NCI-H1436 (cell line): ENCODE measurements at places on chromosomes 1 and 21.

DNA sequence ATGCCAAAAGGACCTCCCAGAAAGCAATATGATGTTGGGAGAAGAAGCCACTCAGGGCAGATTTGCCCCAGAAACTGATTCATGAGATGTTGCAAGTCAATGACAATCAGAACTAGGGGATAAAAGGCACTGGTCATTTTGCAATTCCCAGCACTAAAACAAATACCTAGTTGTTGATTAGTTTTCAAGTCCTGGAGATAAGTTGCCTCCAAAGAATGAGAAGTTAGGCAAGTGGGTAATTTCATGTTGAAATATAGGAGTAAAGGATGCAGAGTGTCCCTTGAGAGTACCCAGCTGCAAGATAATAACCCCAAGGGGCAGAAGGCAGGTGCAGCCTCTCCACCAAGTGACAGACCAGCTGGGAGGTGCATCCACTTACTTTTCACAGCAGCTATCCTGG lies 363.6 kb downstream of the PBX1 start:
- peak; percentile 72 for DNase-seq

GRCh38 chr21:45611939-45612664 lies 31.4 kb upstream of the PCBP3 start:
- no peak for DNase-seq

- DNase-seq, result no peak
Observed at GRCh38 chr21:37408464-37409193, 42.1 kb downstream of the DYRK1A start.

DNA sequence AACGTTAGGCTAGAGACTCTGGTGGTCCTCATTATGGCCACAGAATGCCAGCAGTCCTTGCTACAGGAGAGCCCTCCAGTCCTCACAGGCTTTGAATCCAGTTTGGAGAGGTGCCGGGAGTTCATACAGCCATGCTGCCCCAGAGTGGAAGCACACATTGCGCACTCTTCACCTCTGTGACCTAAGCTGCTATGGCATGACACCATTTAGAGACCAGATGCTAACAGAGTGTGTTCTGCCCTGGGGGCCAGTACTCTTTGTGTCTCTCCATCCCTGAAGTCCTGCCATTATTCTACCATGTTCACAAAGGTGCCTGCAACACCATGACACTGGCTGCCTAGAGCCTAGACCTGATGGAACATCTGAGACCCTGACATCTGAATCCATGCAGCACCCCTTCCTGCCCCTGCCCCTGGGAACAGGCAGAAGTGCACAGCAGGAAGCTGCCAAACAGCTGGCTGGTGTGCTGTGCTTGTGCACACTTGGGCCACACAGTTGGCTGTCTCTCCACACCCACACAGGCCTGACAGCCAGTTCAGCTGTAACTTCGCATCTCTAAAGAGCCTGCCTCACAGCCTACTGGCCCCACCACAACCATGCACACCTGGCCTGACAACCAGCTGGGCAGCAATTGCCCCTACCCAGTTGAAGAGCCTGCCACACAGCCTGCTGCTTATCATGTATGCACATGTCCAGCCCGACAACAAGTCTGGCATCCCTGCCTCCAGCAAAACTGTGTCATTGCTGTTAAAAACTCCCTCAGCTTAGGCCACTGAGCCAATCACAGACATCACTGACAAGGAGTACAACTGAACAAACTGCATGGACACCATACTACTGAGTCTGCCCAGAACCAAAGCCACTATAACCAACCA lies 49.1 kb downstream of the MCOLN2 start:
- DNase-seq, result no peak

DNA sequence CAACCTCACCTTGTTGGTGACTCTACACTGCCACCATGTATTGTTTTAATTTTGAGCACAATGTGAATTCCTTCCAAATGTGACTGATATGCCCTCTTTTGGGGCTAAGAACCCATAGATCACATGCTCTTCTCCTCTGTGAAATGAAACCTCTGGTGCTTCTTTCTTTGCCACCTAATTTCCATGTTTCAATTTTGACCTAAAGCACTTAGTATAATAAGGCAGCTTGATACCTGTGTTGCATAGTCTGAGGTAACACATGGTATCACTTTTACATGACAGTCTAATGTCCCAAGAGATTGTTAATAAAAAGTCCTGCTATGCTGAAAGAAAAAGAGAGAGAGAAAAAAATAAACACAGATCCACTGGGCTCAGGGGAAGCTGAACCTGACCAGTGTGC lies 24.2 kb downstream of the CLEC20A start:
- DNase-seq, result no peak
